ENCODE measurements at places on chromosomes 2 and 18. TPM values are rescaled to one million over a fixed set of nuclear protein-coding genes. Genes with fewer than 3 reads are reported as not detected.

GRCh38 chr2:231456295-231457004 lies 7.8 kb downstream of the NCL start:
- no peak for DNase-seq

DNA sequence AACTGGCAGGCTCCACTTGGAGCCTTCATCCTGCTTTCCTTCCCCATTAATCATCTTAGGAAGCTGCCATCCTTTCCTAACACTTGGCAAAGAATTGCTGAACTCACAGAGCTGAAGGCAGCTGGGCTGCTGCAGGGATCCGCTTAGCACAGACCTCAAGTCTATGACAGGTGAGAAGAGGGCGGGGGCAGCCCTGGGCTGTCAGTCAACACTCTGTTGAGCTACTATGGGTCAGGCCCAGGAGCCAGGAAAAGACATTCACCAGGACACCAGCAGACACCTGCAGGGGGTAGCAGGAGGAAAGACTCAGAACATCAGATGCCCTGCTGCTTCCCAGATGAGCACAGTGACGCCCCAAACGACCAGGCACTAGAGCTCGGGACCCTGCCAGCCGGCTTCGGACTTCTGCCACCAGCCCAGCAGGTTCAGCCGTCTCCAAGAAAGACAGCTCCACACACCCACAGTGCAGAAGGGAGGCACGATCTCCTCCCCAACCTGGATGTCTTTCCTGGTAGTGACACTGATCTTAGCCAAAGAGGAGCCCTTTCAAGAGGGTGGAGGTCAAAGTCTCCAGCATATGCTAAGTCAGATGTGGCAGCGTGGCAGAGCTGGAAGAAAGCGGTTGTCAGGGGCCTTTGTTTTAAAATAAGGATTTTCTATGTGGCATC lies 55.2 kb downstream of the SNORC start:
- DNase-seq: no peak

DNA sequence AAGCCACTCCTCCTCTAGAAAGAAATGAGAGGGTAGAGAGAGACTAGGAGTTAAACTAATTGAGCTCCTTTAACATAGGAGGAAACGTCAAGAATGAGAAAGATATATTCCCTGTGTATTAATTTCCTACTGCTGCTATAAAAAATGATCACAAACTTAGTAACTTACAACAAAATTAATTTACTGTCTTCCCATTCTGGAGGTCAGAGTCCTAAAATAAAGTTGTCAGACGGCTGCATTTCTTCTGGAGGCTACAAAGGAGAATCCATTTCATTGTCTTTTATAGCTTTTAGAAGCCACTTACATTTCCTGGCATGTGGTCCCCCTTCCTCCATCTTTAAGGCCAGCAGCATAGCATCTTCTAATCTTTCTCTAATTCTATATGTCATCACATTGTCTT lies 26.9 kb downstream of the ICA1L start:
- no peak for DNase-seq

- DNase-seq: no peak
These were observed 159.5 kb downstream of the SETBP1 start for GRCh38 chr18:44840058-44840790.

- peak; percentile 84 for DNase-seq
These were observed 3.6 kb downstream of the IHH start for GRCh38 chr2:219056896-219057708.

DNA sequence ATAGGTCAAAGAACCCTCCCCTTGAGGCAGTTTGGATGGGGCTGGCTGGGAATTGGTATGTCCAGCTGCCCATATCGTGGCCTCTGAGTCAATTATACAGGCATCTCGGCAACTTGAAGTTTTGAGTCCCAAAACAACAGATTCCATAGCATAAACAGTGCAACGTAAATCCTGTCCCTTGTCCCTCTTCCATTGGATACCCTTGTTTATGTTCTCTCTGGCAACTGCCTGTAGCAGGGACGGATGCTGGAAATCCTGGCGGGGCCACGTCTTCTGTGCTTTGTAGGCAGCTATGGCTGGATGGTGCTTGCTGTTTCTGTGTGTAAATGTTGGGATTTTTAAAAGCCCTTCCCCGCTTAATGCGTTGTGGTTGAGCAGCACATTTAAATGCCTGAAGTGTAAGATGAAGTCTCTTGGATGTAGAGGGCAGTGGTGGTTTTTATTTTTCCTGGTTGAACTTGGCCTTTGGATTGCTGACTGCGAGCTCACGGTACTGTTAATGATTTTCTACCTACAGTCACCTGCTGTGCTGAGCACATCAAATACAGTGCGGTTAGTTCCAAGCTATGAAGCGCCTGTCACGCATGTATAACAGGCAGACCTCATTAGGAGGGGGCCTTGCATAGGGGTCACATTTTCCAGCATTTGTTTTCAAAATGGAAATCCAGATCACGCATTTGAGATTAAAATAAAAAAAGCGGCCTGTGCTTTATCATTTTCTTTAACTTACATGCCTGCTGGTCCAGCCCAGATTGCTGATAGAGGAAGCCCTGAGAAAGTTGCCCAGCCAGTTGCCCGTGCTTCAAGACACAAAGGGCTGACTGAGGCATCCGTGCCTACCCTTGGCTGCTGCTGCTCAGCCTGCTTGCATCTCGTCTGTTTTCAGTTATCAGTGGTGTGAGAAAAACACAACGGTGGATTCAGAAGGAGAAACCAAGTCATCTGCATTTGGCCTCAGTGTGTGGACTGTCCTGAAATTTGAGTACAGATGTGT lies 84.7 kb downstream of the NEDD4L start:
- no peak for DNase-seq

DNA sequence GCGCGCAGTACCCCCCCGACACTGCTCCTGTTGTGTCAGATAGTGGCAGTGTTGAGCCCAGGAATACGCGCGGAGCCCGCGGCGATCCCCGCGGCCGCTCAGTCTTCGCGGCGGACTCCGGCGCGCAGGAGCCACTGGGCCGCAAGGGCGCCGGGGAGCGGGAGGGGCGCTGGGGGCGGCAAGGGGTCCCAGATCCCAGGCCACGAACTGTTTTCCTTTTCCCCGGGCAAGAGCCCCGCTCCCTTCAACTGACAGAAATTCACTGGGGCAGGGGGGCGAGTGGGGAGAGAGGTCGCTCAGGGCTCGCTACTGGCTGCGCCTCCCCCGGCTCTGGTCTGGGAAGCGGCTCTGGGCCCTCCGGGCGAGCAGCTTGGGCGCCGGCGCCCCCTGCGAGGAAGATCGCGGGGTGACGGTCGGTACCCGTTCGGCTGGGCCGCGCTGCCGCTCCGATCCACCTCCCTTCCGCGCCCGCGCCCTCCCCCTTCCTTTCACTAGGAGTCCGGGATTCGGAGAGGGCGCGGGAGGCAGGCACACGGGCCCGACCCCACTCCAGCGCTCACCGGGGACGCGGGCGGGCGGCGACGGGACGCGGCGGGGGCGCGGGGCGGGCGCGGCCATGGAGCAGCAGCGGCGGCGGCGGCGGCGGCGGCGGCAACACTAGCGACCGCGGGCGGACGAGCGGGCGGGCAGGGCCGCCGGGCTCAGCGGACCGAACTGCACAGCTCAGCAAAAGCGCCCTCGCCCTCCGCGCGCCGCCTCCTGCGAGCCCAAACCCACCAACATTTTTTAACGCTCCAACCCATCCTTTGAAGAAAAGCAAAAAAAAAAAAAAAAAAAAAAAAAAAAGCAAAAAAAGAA lies 1.4 kb upstream of the SETBP1 start:
- peak; percentile 87 for DNase-seq

Gene TEKT4
- total RNA-seq: 6.0 TPM

Gene NTSR2
- total RNA-seq: not detected

Gene PIEZO2
- 20.1 TPM for total RNA-seq

Gene TMEM247
- total RNA-seq: not detected

Gene RIT2
- total RNA-seq: not detected

Data from upper lobe of left lung (tissue), 6 donors.